H7 (cell line): ENCODE measurements at places on chromosomes 16 and 17.

GRCh38 chr17:66781135-66781534 is 53.8 kb upstream of the CACNG5 start:
- DNase-seq, result no peak

DNA sequence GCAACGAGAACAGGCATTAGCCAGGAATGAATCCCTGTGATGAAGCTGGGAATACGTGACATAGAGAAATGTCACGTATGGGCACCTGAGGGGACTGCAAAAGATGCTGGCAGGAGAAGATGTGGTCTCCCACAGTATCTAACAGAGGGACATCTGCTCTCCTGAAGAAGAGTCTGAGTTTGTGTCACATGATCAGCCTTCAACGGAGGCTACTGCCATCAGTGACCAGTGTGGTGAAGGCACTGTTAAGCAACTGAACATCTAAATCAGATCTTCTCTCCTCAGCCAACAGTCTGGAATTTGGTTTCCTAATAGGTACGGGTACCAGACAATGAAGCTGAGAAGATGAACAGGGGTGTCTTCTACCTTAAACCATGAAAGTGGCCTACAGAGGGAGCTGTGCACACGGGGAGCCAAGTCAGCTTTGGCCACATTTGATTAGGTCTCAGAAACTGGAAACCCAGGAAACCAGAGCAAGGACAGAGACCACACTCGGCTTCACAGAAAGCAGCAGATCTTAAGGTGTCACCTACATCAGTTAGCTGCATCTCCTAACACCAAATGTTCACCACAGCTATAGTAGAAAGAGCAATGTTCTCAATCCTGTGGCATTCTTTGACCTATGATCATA is 41.8 kb downstream of the BRD7 start:
- DNase-seq, result peak; percentile 56

DNA sequence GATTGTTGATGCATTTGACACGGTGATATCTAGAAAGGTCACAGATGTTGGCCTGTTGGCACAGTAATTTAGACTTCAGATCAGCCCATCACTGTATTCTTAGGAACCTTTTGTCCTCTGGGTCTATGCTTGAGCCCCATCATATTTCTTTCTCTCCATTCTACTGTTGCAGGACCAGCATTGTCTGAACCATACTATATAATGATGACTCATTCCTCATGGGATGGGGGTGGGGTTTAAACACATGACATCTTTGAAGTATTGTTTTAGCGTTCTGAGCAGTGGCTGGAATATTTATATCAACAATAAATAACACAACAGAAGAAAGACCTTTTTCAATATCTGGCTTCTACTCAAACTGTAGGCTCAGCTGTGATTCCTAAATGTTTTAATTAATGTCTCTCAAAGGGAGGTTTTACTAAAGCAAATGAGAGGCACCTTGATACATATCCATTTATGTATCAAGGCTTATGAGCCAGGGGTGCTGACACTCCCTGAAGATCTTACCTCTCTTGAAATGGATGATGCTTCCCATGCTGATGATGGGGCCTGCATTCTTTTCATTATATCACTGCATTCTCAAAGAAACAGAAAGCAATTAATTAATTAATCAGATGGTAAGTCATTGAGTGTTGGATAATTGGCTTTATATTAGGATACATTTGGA is 379.0 kb upstream of the GOT2 start:
- no peak for DNase-seq

DNA sequence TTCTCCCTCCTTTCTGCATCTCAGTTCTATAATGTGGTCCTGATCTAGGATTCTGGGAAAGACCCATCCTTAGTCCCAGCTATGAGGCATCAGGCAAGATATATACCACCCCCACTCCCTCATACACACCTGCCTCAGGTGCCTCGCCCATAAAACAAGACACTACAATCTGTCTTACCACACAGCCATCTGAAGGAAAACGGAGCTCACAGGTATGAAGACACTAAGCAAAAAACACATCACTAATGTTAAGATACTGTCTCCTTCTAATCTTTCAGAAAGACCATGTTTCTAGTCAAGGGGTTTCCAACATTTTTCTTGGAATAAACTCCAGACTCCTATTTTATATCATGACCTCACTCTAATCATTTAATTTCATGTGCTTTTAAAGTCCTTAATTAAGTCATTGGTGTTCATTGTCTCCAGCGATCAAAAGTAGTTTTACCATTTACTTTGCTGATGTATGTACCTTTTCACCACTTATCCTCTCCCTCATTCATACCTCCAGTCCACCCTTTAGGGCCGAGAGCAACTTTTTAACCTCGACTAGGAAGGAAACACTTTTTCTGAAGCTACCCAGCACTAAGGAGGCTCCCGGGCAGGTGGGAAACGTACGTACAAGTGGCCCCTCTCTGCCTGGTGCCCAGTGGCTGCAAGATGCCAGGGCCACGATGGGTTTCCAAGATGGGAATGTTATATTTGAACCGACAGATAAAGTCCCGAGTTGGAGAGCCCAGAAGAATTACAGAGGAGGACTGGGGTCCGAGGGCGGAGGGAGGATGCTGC is 979 bp downstream of the MAP3K14 start:
- no peak for DNase-seq

DNA sequence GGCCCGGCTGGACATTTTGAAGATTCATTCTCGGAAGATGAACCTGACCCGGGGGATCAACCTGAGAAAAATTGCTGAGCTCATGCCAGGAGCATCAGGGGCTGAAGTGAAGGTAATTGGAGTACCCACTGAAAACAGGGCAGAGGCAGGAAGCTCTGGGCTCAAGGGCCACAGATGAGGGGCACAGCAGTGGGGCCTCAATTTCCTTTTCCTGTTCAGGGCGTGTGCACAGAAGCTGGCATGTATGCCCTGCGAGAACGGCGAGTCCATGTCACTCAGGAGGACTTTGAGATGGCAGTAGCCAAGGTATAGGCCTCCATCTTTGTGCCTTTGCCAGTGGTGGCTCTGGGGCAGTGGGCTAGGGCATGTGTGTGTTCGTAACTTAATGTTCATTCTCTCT is 4.0 kb upstream of the FTSJ3 start:
- DNase-seq, result no peak

DNA sequence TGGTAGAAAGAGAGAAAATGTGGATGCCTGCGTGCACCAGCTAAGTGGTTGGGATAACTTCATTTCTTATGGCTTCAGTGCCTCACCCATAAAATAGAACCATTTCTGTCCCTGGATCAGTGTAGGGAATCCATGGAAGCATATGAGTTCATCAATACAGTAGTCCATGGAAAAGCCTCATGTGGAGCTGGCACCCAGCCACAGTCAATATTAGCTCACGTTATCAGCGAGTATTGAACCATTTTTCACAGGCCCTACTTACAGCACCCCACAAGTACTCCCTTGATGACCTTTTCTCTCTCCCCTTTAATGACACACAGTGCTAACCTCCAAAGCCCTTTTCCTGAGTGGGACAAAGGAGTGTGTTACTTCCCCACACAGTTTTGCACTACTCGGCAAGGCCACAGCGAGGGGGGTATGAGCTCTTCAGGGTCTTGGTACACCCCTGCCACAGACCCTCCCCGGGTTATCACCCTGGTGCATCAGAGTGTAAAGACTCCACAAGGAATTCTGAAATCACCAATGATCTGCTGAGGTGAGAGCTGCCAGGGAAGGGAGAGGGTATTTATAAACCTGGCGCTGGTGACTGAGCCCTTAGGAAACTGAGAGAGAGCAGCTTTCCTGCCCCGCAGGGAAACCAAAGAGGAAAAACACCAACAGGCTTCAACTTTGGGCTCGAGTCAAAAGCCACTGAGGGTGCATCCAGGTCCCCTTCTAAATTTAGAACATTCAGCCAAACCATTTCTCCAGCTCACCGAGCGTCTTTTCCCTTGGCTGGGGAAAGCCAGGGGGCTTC is 36.9 kb downstream of the DYNLRB2 start:
- DNase-seq, result no peak

- DNase-seq, result no peak
Observed at GRCh38 chr17:74526681-74527080, 4.6 kb downstream of the CD300LB start.

GRCh38 chr17:1315409-1315808 is 35.9 kb downstream of the TRARG1 start:
- DNase-seq, result no peak

DNA sequence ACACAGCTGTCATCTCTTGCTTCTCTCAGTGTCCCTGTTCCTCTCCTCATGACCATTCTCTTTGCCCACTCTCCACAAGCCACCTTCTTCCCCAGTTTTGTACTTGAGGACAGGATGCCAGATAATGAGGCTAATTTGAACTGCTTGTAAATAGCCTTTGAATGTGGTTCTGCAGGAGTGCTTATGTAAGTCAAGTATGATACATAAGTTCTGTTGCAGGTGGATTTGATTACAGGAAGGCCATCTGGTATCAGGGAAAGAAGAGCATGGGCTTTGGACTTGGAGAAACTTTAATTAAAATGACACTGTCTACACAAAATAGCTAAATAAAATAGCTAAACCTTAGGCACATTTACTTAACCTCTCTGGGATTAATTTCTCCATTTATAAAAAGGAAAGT is 120.2 kb upstream of the HLF start:
- DNase-seq, result no peak

GRCh38 chr17:77429969-77430752 is 289.4 kb downstream of the SEC14L1 start:
- DNase-seq, result peak; percentile 97
